ENCODE measurements at places on chromosomes 13 and 19.

DNA sequence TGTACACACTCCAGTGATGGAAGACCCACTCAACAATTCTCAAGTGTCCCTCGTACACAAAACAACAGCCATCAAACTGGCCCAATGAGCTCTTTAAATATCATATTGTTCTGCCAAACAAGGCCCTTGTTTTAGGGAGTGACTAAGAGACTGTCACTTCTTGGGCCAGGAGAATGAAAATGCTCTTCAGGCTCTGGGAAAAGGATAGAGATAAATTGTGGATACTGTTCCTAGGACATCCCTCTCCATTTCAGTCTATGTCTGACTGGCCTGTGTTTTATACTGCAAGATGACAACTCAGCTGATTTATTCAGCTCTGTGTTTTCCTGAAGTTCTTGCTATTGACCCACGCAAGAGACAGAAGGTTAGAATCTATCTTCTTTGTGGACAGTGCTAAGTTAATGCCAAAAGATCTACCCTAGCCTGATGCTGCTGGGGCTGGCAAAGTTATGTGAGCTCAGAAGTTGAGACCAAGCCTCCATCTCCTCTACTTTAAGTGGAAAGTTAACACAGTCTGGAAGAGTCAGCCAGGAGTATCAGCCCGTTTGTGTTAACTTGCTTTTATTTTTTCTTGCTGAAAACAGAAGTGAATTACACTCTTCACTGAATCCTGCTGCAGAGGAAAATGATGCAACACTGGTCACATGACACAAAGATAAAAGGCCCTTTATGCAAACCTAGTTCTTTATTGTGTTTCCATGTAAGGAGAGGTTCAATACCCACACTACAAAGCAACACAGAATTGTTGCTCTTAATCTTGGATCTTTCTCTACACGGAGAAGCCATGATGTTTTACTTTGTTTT lies 14.6 kb downstream of the FRY start:
- no peak for DNase-seq

DNA sequence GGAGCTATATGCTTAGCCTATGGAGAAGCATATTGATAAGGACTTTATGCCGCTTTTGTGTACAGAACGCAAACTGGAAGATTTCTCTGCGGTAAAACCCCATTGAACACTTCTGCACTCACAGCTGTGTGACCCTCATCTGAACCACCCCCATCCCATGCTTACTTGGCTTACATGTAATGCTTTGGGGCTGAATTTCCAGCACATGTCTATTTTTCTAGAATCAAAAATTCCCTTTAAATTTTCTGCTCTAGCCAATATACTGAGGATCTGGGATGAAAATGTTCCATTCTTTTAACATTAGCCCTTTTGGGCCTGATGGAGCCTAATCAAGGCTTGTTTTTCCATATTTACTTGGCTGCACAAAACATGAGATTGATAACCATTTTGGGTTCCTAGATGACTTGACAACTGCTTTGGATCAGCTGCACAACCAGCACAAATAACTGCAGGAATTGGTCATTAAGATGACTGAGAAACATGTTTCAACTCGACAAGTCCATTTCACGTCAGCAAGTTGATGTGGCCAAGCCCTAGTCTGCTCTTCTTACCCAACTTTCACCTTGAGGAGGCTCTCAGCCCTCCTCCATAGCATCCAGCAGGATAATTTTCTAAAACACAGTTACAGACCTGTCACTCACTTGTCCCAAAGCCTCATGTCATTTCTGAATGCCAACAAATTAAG lies 52.4 kb downstream of the TNFSF11 start:
- DNase-seq: no peak

- DNase-seq: peak; percentile 9
These were observed 29.1 kb downstream of the ATP12A start for GRCh38 chr13:24709186-24709913.

DNA sequence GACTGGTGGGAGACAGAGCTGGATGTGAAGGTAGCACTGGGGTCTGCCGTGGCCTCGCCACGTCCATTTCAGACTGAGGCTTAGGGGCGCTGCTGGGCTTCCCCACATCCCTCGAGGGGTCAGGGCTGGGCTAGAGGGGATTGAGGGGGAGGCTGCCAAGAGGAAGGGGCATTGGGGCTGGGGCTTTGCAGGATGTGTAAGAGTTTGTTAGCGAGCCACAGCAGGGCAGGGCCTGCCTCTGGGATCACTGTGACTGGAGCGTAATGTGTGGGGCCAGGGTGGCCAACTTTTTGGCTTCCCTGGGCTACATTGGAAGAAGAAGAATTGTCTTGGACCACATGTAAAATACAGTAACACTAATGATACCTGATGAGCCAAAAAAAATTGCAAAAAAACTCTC lies 14.1 kb downstream of the ARID3A start:
- no peak for DNase-seq

GRCh38 chr19:14203177-14203576 lies 2.8 kb downstream of the ADGRL1 start:
- DNase-seq: no peak

DNA sequence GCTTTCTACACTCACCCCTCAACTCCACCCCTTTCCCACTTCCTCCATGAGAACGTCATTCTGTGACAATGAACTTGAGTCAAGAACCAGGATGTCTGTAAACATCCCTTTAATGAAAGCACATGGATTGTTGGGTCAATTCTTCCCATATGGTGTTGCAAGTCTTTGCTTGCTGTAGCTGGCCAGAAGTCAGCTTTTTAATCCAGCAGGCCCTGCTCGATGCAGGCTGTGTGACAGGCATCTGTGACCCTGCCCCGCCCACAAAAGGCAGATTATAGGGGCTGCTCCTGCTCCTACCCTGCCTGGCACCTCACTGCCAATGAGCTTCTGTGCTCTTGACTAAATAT lies 78.0 kb downstream of the STARD13 start:
- no peak for DNase-seq

DNA sequence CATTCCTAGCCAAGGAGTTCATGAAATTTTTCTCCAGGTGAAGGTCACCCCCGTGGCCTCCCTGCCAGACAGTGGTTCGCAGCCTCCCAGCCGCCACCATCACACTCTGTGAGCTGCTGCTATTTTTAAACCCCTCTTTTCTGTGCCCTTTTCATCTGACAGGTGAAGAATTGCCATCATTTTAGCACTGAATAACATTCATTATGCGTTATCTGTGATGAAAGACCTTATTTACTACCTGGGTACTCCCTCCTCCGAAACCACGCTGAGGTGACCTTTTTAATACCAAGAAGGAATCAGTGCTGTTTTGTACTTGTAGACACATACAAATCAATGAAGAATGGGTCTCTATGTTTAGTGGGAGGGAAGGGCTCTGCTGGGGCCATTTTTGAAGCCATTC lies 148.9 kb upstream of the GPR12 start:
- DNase-seq: no peak

DNA sequence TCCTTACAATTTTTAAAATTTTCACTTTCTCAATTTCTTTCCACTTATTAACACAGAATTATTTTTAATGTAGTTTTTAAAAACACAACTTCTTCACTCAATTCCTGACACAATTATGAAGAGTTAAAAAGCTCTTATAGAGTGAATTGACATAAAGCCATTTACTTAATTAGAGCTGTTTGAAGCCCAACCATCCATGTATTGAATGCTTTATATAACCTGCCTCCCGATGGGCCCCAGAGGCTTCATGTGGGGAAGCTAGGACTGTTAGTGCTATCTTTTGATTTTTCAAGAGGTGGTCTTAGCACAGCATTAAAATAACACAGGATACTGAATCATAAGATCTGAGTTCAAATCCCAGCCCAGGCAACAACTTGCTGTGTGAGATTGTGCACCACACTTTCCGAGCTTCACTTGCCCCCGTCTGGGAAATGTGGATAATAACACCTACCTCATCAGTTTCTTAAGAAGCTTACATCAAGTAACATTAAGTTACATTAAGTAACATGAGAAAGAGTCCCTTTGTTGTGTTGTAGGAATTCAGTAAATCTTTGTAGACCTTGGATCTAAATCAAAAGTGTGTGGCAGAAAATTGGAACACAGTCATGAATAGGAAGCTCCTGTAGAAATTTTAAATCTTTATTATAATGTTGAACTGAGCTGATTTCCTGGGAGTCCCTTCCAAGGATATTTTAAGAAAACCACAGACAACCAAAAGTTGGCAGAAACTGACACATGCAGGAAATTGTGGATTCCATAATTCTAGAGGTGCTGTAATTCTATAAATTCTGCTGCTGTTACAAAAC lies 5.5 kb upstream of the ENOX1 start:
- no peak for DNase-seq

DNA sequence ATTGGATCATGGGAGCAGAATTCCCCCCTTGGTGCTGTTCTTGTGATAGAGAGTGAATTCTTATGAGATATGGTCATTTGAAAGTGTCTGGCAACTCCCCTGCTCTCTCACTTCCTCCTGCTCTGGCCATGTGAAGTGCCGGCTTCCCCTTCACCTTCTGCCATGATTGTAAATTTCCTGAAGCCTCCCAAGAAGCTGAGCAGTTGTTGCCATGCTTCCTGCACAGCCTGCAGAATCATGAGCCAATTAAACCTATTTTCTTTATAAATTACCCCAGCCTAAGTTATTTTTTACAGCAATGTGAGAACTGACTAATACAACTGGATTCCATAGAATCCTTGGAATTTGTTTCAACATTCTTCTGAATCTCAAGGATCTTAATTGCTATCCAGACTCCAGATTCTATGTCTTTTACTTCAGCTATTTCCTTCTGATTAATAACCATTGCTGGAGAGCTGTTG lies 328.1 kb downstream of the SLITRK5 start:
- no peak for DNase-seq

DNA sequence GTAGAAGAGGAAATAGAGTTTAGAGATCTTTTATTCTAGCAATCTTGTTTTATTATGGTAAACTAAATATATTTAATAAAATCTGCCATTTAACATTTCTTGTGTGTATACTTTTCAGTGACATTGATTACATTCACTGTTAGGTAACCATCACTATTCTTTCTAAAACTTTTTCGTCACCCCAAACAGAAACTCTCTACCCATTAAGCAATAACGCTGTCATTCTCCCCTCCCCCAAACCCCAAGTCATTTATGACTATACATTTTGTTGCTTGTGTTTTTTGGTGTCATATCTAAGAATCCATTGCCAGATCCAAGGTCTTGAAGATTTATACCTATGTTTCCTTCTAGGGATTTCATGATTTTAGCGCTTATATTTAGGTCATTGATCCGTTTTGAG lies 10.6 kb downstream of the URI1 start:
- DNase-seq: no peak

GRCh38 chr13:36061054-36061453 lies 70.1 kb downstream of the DCLK1 start:
- no peak for DNase-seq

GRCh38 chr13:86080340-86080995 lies 281.2 kb upstream of the SLITRK6 start:
- DNase-seq: no peak

DNA sequence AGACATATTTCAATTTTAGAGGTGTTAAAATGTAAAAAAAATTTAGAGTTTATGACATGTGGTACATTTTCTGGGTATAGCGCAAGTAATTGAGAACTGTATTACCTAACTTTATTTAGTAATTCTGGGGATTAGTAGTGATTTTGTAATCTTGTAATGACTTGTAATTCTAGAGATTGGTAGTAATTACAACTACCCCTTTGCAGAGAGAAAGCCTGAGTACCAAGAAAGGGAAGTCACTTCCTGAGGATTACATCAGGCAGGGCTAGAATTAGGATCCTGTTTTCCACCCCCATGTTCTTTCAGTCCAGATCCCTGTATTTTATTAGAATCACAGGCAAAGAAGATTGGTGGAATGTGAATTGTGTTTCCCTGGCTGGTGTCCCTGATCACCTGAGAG lies 274.9 kb downstream of the KCNRG start:
- no peak for DNase-seq

Measured in activated CD8-positive, alpha-beta memory T cell treated with anti-CD3 and anti-CD28 coated beads for 4 hours (primary cell).